Occipital lobe (tissue), 3 donors: ENCODE measurements at places on chromosomes 5 and 9. TPM values are rescaled to one million over a fixed set of nuclear protein-coding genes. Genes with fewer than 3 reads are reported as not detected.

KLF4 gene
- total RNA-seq: 1.9 TPM

DNA sequence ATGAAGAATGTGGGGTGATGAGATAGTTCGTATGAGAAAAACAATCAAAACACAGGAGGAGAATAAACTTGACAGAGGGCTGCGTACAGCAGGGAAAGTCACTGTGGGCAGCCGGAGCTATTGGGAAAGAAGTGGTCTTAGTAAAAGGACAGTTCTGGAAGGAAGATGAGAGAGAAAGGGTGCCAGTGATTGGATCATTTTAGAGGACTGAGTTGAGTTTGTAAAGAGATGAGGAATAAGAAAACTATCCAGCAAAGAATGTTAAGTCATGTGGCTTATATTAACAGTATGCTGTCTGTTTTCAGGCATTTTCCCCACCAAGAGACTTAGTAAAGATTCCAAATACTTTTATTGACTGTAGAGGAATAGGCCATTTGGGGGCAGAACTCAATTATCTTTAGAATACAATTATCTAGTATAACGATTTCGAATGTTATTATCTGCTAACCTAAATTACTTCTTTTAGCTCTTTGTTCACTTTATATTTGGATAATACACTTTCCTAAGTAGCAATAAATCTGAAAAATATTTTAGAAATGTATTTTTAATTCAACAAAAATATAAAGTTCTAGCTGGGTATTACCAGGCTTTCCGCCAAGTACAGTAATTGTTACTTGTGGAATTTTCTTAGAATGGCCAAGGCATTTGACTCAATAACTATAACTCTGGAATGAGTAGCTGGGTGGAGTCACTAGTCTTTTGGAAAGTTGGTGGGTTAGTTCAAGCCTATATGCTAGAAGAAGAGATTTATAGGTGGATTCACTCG lies 15.5 kb upstream of the LOX start:
- DNase-seq: no peak

DNA sequence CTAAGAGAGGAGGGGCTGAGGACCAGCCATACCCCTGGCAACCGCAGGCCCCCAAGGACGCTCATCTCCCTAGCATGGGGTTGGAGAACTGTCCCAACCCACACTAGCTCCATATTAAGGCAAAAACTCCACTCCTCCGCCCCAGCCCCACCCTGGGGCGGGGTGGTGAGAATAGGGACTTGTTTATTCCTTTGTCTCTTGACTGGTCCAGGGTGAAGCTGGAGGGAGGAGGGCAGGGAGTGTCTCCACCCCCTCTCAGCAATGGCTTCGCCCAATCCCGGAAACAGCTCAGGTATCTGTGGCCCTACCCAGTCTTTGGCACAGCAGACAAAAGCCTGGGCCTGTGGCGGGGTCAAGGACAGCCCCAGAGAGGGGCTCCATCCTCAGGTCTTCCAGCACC lies 16.9 kb downstream of the PRRX2 start:
- no peak for DNase-seq

- DNase-seq: no peak
Measured at GRCh38 chr5:163373436-163374084, 63.8 kb upstream of the CCNG1 start.

- DNase-seq: no peak
Measured at GRCh38 chr9:117189121-117189520, 225.7 kb downstream of the ASTN2 start.

GRCh38 chr9:5698810-5699556 lies 70.1 kb downstream of the RIC1 start:
- no peak for DNase-seq
